ENCODE measurements at places on chromosomes 2 and 18. TPM values are rescaled to one million over a fixed set of nuclear protein-coding genes. Genes with fewer than 3 reads are reported as not detected.
A peak's percentile ranks its signal among the peaks of the same experiment; 100 is the strongest.

- no peak for DNase-seq
Observed at GRCh38 chr2:172207911-172208310, 105.2 kb upstream of the DLX2 start.

DNA sequence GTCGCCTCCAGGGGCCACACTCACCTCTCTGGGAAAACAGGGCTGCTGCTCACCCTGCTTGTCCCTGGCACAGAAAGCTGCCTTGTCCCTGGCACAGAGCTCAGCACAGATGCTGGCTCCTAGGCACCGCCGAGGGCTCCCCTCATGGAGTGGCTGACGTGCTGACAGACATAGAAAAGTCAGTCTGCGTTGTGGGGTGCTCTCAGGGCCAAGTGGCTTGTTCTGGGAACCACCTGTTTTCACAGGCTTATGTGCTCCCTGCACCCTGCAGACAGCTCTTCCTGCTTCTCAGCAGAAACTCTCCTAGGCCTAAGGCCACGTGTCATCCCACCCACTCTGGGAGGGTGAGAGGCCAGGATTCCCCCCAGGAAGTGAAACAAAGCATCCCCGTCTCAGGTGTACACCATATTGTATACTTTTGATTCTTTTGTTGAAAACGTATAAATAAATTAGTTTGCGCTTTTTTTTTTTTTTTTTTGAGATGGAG is 84.7 kb upstream of the TMEM200C start:
- DNase-seq: no peak

DNA sequence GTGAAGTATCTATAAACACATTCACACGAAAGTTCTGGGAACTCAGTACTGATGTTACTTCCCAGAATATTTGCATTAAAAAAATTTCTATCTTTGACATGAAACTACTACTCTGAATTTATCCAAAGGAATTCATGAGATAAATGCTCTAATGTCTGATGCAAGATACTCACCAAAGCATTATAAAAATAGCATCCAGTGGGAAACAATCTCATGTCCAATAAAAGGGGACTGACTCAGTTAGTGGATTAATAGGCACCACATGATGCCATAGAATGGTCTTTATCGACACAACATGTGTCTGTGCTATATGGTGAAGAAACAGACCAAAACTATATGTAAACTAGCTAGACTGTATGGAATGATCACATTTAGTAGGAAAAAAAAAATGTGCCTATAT is 33.9 kb downstream of the LAMA3 start:
- no peak for DNase-seq

- DNase-seq: no peak
Observed at GRCh38 chr2:120892967-120893667, 157.4 kb downstream of the GLI2 start.

NEB gene
- 0.92 TPM for total RNA-seq

RAB12 gene
- 33.2 TPM for total RNA-seq

DNA sequence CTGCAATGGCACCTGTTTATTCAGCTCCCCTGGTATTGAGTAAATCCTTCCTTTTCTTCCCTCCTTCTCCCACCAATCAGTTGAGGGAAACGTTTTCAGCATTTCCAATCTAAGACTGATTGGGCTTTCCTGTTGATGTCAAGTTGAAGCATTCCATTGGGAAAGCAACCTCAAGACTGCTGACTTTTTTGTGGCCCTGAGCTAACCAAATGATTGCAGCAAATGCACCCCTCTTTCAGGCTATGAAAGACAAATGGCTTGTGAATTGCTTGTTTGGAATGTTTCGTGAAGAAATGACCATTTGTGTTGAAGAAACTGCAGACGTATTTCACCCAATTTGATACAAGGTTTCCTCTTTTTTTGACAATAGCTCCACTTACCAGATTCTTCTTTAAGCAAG is 303.5 kb downstream of the EPHA4 start:
- no peak for DNase-seq

PAIP2B gene
- total RNA-seq: 10.3 TPM

DNA sequence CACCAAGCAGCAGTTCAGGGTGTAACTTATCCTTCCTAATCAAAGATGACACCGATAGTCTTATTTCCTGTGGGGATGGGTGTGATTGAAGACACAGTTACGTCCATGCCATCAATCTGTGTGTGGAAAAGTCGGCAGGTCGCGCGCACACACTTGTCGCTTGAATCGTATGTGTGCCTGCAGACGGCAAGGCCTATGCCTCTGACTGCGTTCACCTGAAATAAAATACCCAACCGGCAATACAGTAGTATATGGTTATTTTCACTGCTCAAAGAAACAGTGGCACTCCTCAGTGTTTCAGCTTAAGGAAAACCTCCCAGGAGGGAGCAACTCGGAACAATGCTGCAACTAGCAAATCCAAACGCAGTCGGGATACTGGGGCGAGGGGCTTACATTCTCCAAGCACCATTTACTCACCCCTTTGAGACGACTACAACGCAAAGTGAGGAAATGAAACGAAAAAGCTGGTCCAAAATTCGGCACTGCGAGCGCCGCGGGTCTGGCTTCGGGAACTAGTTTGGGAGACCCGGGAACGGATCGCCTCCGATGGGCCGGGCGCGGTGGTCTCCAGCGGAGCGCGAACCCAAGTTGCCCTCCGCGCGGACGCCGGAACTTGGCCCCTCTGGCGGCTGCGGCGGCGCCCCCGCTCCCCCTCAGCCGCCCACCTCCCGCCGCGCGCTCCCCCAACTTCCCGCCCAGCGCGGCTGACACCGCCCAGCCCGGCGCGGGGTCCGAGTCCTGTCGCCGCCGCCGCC is 675 bp downstream of the PRKD3 start:
- peak; percentile 52 for DNase-seq

Measured in mesothelial cell of epicardium (in vitro differentiated cells).